ENCODE measurements at places on chromosomes 11 and 22.
A peak's percentile ranks its signal among the peaks of the same experiment; 100 is the strongest.

DNA sequence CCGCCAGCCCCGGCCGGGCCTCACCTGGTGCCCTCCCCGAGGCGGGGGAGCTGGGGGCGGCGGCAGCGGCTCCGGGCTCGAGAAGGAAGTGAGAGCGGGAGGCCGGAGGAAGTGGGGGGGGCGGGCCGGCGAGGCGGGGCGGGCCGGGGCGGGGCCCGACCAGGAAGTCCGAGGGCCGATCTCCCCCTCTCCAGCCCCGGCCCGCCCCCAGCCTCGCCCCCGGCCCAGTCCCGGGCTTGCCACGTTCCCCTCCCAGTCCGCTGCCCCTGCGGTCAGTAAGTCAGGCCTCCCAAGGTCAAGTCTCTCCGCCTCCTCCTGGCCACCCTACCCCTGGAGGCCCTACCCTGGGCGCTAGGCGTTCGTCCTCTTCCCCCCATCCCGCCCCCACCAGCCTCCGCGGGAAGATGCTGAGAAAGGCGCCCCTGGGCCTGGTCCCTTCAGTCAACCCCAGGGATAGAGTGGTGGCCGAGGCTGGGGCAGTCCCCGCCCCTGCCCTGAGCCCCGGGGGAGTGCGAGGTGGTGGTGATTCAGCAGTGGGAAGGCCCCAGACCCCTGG is at the start of gene RHOG:
Gene RHOG (minus strand): TSS at position 90 of the 556 bp plus-strand sequence. CDS start 12,821 bp downstream, outside the sequence.
- peak; percentile 94 for DNase-seq

GRCh38 chr11:103730131-103730940 is 306.1 kb upstream of the DDI1 start:
- DNase-seq = no peak

- no peak for DNase-seq
These were observed 6.1 kb upstream of the CD59 start for GRCh38 chr11:33742249-33742851.

- DNase-seq = no peak
These were observed 456.5 kb upstream of the ANO5 start for GRCh38 chr11:21736404-21736803.

DNA sequence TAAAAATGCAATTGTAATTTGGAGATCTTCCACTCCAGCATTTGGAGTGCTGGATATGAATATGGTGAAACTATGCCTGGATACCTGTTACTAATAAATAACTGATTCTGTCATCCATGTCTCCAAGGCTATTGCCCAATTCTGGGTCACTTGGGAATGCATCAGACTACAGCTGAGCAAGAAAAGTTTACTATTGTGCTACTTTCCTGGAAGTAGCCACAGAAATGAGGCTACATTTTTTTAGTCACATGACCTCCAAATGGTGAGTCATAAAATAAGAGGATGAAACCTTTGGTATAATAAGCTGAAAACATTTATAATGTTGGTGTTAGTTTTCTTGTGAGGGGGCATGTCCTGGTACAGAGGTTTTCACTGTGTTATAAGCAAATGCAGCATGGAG is 44.4 kb downstream of the DCDC1 start:
- DNase-seq = no peak

- DNase-seq = no peak
These were observed 151.7 kb downstream of the SPON1 start for GRCh38 chr11:14114269-14114668.

GRCh38 chr22:32831584-32831983 is 30.1 kb downstream of the TIMP3 start:
- no peak for DNase-seq

GRCh38 chr11:33869481-33870422 is 22.1 kb downstream of the LMO2 start:
- no peak for DNase-seq

DNA sequence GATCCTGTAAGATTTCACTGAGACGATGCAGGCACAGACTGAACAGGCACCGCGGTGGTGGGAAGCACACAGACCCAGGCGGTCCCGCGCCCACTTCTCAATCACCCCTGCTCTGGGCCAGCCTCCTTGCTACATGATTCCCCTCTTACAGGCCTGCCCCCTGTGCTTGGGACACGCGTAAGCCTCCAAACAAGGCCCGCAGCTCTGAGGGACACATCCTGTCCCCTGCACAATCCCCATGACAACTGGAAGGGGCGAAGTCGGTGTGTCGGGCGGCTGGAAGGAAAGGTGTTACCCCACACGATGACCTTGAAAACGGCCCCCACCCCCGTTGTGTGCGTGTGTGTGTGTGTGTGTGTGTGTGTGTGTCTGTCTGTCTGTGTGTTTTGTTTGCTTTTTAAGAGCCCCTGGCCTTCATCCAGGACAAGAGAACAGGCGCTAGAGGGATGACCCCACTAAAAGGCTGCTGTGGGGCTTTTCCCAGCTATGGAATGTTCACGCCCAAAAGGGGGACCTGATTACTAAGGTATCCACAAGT is 13.1 kb downstream of the CELSR1 start:
- no peak for DNase-seq

GRCh38 chr22:25661073-25661472 is 80.9 kb upstream of the MYO18B start:
- DNase-seq = no peak

DNA sequence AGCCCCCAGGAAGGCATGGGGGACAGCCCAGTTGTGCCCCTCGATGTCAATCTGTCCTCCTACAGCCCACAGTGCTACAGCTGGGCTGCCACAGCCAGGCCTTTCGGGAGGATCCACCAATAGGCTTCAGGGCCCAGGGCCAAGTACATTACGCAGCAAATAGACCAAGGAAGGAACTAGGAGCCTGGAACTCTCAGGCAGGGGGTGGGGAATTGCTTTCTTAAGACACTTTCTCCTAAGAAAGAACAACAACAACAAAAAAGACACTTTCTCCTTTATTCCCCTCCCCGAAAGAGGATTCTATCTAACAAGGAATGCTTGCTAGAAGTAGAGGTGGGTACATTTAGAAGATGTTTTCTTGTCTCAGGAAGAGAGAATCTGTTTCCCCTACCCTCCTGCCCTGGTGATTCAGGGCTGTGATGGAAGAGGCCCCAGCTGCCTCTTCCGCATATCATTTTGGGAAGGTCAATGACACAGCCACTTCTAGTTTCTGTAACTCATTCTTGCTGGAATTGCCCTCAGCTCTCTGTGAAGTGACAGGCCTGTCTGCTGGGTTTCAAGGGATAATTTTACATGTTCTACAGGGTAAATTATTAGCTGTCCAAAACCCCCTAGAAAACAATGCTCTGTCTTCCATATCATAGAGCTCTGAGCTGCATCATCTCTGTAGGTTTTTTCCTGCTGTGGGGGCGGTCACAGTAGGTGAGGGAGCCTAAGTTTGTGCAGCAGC is 6.0 kb upstream of the MALAT1 start:
- DNase-seq = no peak

Measured in suprapubic skin (tissue), 4 donors.